ENCODE measurements at places on chromosomes 2 and 18.

DNA sequence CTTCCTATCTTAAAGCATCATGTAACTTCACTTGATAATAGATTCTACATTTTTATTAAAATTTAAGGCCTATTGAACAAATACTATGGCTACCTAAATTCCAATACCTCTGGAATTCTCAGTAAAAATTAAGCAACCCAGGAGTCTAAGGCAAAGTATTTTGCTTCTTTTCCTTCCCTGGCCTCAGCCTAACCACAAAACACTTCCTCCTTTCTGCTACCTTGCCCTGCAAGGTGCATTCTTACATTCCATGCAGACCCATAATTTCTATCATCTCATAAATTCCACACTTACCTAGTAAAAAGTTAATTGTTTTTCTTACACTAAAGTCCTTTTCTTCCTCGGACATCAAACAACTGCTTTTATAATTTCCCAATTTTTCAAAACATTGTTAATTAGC lies 3.7 kb downstream of the MBOAT2 start:
- DNase-seq, result no peak

DNA sequence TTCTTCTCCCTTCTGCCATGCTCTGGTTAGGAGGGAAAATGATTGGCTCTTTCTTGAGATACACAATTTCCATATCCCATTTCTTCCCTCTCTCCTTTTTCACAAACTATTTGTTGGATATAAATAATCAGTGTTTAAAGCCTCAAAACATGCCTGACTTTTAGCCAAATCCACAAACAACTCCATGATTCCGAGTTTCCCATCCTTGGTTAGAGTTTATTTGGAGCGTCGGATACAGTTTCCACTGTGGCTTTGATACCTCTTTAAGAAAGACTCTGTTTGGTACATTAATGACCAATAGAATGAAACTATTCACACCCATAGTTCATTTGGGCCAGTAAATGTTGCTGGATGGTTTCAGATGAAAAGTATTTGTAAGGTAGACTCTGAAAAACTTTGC lies 5.9 kb upstream of the FHL2 start:
- no peak for DNase-seq

DNA sequence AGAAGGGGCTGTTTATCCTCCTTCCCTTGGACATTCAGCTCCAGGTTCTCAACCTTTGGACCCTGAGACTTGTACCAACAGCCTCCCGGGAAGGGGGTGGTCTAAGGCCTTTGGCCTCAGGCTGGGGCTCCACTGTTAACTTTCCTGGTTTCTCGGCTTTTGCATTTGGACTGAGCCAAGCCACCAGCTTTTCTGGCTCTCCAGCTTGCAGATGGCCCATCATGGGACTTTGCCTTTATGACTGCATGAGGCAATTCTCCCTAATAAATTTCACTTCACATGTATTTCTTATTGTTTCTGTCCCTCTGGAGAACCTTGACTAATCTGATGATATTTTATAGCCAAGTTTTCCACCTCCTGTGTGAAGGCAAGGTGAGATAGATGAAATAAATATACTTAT lies 180.8 kb downstream of the PPP1R1C start:
- no peak for DNase-seq

DNA sequence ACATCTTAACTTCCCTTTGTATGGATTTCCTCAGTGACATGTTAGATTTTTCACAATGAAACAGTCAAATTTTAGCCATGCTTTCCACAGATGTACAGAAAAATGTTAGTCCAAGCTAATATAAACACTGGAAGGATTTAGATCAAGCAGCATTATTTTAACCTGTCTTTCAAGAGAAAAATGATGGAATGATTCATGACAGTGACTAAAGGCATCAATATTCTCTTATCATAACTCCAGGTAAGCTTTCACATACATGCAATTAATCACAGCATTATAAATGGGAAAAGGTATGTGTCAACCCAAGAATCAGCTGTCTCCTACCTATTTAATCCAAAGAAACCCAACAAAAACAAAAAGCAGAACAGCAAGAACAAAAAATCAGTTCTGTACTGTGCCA lies 92.7 kb downstream of the NCKAP5 start:
- DNase-seq, result no peak

- no peak for DNase-seq
These were observed 130.1 kb downstream of the MBP start for GRCh38 chr18:77002496-77002895.
